ENCODE measurements at places on chromosomes 1 and 21.

DNA sequence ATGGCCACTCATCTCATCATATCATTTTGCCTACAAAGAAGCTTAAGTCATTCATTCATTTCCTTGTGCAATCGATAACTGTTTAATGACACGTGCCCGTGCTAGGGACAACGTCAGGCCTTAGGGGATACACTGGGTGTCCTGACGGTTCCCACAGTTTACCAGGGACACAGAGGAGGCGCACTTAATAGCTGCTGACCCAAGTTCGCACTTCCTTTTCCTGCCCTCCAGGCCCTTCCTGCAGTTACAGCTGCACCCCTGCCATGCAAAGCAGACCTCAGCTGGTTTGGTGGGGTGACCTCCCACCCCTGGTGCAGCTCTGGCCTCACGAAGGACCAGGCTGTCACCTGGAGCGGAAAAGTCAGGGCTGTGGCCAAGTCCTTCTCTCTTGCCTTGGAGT, 4.2 kb downstream of the SPATA21 start:
- no peak for DNase-seq

DNA sequence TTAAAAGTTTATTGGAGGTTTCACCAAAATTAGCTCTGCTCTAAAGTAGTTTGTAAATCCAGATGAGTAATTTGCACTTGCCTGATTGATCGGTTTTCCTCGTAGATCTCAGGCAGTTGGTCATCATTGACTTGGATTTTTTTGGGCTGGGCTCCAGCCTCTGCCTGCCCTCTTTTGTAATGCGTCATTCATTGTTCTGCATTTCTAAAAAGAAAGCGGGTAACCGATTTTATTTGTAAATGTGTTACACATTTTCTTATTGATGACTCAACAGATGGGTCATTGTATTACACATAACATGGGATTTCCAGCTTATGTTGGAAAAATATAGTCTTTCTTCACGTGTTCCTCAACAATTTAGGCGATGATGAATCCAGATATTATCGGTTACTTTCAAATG, 5.5 kb downstream of the ETS2 start:
- peak; percentile 88 for DNase-seq

- DNase-seq: peak; percentile 94
Observed at GRCh38 chr21:29145354-29145782, 14.9 kb downstream of the MAP3K7CL start.

DNA sequence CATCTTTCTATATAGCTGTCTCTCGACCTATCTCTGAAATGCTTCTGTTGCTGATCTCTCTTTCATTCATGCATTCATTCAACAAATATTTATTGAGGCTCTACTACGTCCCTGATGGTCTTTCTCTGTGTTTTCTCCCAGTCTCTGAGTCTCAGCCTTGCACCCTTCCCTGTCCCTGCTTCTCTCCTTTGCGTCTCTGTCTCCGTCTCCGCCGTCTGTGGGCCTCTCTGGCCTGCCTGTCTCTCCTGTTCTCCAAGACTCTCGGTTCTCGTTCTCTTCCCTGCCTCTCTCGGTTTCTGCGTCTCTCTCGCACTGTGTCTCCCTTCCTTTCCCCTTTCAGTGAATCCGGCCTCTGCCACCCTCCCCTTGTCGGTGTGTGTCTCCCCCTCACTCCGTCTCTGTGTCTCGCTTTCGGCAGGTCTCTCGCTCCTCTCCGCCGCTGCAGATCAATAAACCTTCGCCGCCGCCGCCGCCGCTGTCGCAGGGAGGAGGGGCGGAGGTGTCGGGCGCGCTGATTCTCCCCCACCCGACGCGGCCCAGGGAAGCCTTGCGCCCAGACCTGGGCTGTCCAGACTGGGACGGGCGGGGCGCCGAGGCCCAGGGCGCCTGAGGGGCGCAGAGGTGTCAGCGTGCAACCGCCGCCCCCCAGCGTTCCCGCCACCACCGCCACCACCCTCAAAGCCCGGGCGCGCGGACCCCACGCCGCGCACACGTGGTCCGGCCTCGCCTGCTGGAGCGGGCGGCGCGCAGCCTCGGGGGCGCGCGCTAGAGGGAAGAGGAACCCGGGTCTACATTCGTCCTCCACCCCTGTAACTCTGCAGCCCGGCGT, 3.0 kb downstream of the EFNA3 start:
- DNase-seq: no peak

DNA sequence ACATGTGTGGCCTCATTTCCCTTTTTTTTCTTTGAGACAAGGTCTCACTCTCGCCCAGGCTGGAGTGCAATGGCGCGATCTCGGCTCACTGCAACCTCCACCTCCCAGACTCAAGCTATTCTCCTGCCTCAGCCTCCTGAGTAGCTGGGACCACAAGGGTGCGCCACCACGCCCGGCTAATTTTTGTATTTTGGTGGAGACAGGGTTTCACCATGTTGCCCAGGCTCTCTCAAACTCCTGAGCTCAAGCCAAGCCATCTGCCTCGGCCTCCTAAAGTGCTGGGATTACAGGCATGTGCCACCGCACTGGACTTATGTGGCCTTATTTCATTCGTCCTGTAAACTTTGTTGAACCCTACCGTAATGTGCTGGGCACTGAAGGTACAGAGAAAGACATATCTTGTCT, 569 bp upstream of the WARS2 start:
- no peak for DNase-seq

GRCh38 chr1:17575797-17576518, 36.5 kb downstream of the ARHGEF10L start:
- DNase-seq: no peak

- no peak for DNase-seq
Observed at GRCh38 chr1:246080031-246080430, 427.0 kb downstream of the SMYD3 start.
